ENCODE measurements at places on chromosomes 5 and 9.
A peak's percentile ranks its signal among the peaks of the same experiment; 100 is the strongest.

GRCh38 chr9:71271602-71272001 is 150.2 kb upstream of the TRPM3 start:
- no peak for DNase-seq

DNA sequence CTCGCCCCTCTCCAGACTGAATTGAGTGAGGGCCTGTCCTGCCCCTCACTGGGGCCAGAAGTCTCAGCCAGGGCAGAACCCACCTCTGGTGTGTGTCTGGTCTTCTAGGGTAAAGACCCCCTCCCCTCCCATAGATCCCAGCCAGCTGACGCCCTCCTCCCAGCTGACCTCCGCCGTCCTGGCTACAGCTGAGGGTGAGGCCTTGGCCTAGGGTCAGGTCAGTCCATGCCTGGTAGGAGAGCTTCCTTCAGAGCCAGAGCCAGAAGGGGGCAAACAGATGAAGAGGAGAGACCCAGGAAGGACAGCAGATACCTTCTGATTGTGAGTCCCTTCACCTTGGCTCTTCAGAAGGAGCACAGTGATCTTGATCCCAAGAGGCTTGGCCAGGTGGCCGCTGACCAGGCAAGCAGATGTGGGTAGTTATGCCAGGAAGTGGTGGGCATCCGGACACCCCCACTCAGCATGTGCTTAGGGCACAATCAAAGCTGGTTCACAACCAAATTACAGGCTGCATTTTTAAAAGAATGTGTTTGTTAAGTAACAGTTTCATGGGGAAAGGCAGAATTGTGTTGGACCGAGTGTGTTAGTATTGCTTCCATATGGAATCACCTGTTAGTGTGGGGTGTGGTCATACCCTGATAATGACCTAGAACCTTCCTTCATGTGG is 29.9 kb downstream of the JADE2 start:
- no peak for DNase-seq

DNA sequence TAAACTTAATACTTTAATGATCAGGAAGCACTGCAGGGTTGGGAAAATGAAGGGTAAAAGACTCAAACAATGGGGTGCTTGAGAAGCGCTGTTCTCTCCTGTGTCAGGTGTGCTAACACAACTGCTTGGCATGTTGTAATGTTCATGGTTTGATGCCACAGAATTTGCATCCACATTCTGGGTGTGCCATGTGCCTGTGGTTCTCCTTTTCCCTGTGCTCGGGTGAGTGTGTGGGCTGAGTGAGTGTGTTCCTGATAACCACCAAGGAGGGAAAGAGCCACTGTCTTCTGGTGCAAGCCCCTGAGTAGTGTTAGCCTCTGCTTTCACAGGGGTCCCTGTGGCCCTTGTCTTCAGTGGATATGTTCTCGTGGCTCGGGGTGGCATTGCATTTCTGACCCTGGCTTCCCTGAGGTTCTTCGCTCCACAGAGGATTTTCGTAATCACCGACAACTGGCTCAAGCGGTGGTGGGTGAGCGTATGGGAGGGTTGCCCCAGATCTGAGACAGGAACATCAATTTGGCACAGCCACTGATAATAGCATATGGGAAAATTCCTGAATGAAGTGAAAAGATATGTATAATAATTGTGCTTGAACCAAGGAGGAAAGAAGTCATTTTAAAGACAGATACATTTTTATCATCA is 102.0 kb downstream of the MVB12B start:
- no peak for DNase-seq

GRCh38 chr5:135615581-135616260 is 36.9 kb upstream of the CXCL14 start:
- DNase-seq, result no peak

DNA sequence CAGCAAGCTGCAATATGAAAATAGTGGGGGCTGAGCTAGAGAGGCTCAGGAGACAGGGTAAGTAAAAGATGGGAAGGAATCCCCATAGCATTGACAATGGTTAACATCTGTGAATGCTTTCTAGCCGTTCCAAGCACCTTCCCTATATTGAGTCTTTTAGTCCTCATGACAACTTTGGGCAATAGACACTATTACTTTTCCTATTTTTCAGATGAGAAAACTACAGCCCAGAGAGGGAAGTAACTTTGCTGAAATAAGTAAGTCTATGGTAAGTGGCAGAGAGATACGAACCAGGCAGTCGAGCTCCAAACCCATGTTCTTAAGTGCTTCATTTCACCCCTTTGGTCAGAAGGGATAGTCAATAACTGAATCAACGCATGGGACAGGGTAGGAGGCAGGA is 94.5 kb downstream of the COL23A1 start:
- DNase-seq, result no peak

- no peak for DNase-seq
These were observed 140.6 kb downstream of the LURAP1L start for GRCh38 chr9:12915366-12915954.

GRCh38 chr5:16135506-16135905 is 44.1 kb downstream of the MARCHF11 start:
- no peak for DNase-seq

GRCh38 chr5:126972062-126972895 is 58.1 kb downstream of the MARCHF3 start:
- DNase-seq, result peak; percentile 47

- no peak for DNase-seq
These were observed 116.8 kb downstream of the PDZD2 start for GRCh38 chr5:31755676-31756230.

DNA sequence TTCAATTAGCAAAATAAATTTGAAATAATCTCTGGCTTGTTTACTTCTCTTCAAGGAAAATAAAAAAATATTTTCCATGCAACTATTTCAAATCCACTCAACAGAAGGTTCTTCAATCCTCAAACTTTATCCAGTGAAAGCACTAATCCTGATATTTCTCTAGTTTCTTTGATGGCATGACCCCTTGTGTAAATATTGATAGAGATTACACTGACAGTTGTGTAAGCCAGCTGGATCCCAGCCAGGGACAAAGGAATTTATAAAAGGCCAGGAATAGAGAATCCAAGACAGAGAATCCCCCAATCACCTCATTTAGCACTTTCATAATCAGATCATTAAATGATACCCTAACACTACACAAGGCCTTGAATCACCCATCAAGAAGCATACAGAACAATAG is 135.2 kb downstream of the GNA14 start:
- DNase-seq, result no peak

DNA sequence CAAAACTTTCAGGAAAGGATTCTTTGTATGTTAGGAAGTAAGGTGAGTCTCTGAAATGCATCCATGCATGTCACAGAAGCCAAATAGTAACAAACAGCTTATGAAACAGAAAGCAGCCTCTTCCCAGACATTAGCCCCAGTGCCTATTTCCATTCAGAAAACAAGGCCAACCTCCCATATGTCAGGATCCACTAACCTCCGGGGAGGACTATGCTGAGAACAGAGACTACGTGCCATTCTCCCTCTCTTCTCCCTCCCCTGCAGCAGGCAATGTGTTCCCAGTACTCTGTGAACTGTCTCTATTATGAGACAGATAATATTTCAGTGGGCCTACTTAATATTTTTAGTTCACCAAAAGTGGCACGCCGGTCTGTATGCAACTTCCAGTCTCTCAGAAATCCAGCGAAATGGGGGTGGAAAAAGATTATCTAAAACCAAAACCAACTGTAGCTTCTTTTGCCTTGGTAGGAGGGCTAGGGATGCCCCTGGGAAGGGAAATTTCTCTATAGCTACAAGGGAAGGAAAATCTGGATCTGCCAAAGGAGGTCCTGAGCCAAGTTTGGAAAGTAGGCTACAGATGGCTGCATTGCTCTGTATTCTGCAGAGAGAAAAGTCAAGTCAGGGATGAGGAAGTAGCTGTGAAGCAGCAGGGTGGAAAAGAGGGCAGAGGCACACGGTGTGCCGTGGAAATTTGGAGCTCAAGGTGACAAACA is 42.0 kb downstream of the VLDLR start:
- DNase-seq, result no peak

- DNase-seq, result no peak
These were observed 79.5 kb upstream of the IL12B start for GRCh38 chr5:159409801-159410200.

DNA sequence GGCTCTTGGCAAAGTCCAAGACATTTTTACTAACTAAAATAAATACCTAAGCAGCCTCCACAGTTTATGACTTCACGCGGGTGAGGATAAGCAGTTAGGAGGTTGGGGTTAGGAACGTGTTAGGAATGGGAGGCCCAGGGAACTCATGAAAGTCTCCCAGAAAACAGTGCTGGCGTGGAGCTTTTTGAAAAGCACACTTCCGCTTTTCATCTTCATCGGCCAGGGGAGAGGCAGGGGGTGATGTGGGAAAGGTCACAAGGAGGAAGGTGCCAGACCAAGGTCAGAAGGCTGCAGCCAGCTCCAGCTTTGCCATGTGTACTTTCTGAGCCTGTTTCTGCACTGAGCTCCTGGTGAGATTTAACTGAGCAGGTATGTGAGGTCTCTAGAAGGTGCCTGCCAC is 149.0 kb downstream of the PHF2 start:
- no peak for DNase-seq

DNA sequence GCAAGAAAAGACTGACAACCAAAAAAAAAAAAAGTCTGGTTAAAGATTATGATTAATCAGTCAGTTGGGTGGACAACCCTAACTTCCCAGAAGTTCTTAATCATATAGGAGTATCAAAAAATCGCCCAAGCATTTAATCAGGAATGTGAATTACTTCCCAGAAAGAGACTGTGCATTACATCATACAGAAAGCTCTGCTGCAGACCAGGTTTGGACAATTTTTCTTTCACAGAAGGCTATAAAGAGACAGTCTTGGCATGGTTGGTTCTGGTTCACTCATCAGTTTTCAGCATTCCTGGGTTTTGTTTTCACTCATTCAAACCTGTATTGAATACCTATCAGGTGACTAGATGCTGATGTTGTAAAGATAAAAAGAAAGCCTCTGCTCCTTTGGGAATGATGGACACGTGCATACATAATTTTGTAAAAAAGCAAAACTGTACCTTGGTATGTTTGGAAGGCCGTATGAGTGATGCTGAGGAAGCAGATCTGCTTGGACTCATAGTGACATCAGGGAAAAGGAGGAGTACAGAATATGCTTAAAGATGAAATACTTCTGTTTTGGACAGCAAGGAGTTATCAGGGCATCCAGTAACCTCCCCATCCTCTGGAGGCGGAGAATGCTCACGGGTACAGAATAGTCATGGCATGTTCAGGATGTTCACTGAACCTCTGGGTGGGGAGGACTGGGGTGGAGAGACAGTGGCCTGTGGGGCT is 178.4 kb downstream of the GNA14 start:
- DNase-seq, result no peak

GRCh38 chr5:37876943-37877342 is 37.1 kb upstream of the GDNF start:
- no peak for DNase-seq
